ENCODE measurements at places on chromosomes 13 and 19.

- no peak for DNase-seq
These were observed 35.1 kb upstream of the ZNF808 start for GRCh38 chr19:52492201-52492993.

GRCh38 chr13:25233861-25234260 is 53.4 kb downstream of the MTMR6 start:
- DNase-seq: no peak

DNA sequence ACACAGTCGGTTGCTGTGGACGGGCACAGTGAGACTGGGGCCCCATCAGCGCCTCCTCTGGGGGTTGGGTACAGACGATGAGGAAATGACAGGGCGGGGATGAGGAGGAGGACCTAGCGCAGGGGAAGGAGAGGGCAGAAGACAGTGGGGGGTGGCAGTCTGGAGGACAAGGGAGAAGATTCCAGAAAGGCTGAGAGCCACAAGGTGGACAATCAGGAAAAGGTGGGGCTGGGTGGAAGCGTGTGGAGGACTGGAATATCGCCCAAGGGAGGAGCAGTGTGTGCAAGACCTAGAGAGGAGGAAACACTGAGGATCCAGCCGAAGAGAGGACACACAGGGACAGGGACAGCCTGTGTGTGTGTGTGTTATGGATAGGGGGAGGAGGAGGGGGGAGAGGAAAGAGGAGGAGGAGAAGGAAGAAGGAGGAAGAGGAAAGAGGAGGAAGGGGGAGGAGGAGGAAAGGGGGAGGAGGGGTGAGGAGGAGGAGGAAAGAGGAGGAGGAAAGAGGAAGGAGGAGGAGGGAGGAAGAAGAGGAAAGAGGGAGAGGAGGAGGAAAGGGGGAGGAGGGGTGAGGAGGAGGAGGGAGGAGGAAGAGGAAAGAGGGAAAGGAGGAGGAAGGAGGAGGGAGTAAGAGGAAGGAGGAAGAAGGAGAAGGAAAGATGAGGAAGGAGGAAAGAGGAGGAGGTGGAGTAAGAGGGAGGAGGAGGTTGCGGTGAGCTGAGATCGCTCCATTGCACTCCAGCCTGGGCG is 15.8 kb upstream of the GARIN5A start:
- DNase-seq: no peak

GRCh38 chr13:28859069-28859468 is 38.9 kb downstream of the MTUS2 start:
- no peak for DNase-seq

- DNase-seq: no peak
These were observed 23.2 kb downstream of the STOML3 start for GRCh38 chr13:38967446-38967845.

DNA sequence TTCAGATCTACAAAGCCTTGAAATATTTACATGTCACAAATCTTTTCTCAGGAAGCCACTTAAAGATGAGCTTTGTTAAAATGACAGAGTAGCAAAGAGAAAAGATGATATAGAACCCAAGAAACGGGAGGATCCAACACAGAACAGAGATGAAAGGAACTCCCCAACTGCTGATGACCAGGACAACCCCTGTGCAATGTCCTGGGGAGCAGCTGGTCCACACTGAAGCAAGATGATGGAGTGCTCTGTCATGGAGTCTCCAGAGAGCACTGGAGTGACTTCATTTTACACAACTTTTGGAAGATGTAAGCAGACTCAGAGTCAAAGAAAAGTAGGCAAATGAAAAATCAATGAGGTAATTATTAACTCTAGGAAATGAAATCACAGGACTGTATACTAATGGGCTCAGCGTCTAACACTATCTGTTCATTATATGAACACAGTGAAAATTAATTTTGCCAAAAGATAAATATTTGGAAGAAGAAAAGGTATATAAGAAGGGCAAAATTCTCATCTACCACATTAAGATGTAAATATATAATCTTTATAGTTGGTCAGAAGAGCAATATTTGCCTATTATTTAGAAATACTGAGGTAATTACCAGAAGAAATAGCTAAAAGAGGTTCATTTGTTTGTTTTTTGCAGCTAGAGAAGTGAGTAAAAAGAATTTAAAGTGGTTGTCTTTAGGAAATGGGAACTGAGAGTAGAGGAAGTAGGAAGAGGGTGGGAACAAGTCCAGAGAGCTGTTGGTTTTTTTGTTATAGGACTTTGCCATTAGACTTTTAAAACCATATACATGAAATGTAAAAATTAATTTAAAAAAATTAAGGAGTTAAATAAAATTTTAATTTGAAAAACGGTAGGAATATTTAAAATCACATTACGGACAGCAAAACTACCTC is 30.5 kb downstream of the MTRF1 start:
- DNase-seq: no peak

DNA sequence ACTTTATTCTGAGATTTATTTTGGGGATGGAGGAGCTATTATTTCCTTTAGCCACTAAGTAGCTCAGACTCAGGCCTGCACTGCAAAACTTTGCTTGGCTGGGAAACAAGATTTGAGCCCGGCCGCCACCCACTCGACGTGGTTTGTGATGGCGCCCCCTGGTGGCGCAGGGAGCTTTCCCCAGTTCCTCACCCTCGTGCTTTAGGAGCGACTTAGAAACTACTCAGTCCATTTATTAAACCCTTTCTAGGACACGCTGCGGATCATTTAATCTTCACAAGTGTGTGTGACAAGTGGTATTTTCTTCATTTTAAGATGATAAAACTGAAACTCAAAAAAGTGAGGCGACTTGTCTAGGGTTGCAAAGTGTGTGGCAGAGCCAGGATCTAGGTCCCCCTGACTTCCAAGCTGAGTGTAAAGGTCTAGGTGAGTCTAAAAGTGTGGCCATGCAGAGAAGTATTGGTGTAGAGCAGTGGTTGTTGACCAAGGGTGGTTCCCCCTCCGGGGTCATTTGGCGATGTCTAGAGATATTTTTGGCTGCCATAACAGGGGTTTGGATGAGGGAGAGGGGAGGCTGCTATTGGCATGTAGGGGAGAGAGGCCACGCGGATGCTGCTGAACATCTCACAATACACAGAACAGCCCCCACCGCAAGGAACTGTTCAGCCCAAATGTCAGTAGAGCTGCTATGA is 2.2 kb downstream of the CXCL17 start:
- peak; percentile 31 for DNase-seq

- no peak for DNase-seq
These were observed 57.2 kb upstream of the ZNRF4 start for GRCh38 chr19:5397804-5398692.

- DNase-seq: no peak
These were observed 8.5 kb upstream of the XPO4 start for GRCh38 chr13:20911037-20911436.

DNA sequence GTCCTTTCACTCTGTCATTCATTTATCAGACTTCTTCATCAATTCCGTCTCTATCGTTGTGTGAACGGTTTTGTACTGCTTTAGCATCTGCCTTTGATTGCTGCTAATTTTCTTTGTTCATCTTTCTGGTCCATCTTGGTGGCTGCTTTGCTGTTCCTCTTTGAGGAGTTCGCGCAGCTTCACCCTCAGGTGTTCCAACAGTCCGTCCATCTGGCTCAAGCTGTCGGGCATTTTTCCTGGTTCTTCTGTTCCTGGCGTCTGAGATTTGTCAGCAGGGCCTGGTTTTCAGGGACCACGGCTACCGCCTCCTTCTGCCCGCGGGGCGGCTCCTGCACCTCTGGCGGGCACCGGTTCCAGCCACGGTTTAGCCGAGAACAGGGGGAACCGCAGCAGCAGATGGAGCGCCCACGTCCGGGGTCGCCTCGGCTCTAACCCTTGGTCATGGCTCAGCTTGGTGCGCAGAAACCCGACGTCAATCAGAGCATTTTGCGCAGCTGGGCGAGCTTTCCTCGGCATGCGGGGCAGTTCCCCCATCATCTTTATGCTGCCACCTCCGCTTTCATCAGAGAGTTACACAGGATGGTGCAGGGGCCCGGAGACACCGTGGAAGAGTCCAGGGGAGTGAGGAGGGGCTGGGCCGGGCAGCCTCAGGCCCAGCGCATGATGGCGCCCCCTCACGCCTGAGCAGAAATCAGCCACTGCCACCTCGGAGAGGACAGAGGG is 89.5 kb downstream of the ZNF100 start:
- DNase-seq: no peak

DNA sequence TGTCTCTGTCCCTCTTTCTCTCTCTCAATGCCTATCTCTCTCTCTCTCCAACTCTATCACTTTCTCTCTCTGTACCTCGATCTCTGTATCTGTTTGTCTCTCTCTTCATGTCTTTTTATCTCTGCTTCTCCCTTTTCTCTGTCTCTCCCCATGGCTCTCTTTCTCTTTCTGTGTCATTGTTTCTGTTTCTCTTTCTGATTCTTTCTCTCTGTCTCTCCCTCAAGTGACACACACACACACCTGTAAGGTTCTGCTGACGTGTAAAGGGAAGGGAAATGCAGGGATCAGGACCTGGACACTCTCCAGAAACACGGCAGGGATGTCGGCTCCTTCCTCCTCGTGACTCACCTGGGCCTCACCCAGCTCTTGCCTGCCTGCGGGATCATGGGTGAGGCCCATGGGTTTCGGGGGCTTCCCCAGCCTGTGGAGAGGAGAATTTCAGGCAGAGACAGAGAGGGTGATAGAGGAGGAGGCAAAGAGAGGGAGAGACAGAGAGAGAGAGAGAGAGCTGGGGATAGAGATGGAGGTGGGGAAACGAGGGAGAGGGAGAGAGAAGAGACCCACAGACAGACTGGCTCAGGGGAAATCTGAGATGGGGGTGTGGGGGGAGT is 5.4 kb upstream of the PLAUR start:
- no peak for DNase-seq

DNA sequence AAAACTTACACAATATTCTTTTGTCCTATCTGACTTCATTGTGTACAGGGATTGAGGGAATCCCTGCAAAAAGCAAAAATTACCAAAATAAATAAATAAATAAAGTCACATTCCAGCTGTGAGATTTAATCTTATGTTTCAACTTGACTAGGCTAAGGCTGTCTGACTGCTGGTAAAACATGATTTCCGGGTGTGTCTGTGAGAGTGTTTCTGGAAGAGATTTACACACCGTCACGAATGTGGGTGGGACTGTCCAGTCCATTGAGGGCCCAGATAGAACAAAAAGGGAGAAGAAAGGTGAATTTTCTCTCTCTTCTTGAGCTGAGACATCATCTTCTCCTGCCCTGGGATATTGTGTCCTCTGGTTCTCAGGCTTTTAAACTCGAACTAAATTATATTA is 166.1 kb downstream of the LIG4 start:
- no peak for DNase-seq

- no peak for DNase-seq
These were observed 6.9 kb downstream of the SBSN start for GRCh38 chr19:35521124-35521743.

- DNase-seq: peak; percentile 42
These were observed 17.6 kb downstream of the EVI5L start for GRCh38 chr19:7847664-7848063.

DNA sequence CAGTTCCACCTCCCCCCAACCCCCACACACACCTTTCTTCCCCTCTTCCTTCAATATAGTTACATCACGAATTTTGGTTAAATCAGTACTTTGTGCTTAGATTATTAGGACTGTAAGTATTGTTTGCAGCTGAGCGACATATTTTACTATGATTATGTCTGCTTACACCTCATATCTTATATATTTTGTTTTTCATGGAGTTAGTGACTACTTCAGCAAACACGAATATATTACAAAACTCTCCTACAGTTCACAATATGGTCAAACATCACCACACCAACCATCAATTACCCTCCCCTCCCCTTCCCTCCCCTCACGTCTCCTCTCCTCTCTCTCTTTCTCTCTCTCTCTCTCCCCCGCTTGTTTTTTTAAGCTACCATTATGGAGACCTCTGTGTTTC is 152.9 kb downstream of the TBC1D4 start:
- DNase-seq: no peak

GRCh38 chr19:49201042-49201441 is 43.5 kb downstream of the TRPM4 start:
- DNase-seq: no peak

GRCh38 chr13:33108620-33109019 is 92.4 kb downstream of the KL start:
- no peak for DNase-seq

GRCh38 chr13:109162248-109163036 is 533.0 kb downstream of the MYO16 start:
- peak; percentile 61 for DNase-seq

DNA sequence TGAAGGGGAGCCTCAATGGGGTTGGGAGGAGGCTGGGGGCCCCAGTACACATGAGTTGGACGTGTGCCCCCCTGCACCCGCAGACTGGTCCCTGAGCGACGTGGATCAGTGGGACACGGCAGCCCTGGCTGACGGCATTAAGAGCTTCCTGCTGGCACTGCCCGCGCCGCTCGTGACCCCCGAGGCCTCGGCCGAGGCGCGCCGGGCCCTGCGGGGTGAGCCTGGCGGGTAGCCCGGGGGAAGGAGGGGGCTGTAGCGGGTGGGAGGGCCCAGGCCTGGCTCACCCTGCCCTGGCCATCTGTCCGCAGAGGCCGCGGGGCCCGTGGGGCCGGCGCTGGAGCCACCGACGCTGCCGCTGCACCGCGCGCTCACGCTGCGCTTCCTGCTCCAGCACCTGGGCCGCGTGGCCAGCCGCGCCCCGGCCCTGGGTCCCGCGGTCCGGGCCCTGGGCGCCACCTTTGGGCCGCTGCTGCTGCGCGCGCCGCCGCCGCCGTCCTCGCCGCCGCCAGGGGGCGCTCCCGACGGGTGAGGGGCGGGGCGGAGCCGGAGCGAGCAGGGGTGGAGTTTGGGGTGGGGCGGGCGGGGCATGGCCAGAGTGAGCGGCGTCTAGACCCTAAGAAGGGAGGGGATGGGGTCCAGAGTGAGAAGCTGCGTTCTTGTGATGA is 8.1 kb downstream of the PIK3R2 start:
- peak; percentile 33 for DNase-seq

- DNase-seq: no peak
These were observed 5.2 kb upstream of the STK24 start for GRCh38 chr13:98581971-98582702.

GRCh38 chr13:73228546-73228945 is 169.7 kb downstream of the KLF5 start:
- no peak for DNase-seq

DNA sequence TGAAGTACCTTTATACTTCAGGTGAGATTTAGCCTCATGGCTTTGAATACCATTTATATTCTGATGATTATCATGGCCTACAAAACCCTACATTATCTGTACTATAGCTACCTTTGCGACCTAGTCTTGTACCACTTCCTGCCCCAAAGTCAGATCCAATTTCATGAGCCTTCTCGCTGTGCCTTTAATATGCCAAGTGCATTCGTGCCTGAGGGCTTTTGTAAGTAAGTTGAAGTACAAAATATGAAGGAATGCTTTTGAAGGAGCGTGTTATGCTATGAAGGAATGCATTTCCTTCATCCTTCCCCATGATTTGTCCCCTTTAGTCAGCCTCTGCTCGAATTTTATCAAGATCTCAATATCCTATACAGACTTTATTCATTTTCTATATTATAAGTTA is 9.2 kb upstream of the RASL11A start:
- no peak for DNase-seq

- DNase-seq: no peak
These were observed 125.5 kb upstream of the UQCRFS1 start for GRCh38 chr19:29338480-29338879.

DNA sequence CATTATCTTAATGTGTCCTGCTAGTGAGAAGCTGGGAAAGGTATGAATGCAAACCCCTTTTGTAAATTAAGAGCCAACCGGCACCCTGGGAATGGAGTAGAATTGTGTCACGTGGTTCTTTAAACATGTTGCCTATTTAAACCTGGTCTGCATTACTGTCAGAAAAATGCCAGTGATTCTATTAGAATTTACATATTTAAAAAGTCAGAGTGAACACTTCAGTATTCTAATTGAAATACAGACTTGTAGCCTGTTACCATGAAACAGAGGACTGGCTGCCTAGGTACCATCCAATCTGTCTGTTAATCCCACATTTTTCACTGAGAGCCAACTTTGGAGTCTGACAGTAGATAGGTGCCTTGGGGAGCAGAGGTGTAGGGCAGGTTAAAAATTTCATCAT is 652.3 kb upstream of the ARGLU1 start:
- no peak for DNase-seq
